ENCODE measurements at places on chromosomes 2 and 18.
A peak's percentile ranks its signal among the peaks of the same experiment; 100 is the strongest.

DNA sequence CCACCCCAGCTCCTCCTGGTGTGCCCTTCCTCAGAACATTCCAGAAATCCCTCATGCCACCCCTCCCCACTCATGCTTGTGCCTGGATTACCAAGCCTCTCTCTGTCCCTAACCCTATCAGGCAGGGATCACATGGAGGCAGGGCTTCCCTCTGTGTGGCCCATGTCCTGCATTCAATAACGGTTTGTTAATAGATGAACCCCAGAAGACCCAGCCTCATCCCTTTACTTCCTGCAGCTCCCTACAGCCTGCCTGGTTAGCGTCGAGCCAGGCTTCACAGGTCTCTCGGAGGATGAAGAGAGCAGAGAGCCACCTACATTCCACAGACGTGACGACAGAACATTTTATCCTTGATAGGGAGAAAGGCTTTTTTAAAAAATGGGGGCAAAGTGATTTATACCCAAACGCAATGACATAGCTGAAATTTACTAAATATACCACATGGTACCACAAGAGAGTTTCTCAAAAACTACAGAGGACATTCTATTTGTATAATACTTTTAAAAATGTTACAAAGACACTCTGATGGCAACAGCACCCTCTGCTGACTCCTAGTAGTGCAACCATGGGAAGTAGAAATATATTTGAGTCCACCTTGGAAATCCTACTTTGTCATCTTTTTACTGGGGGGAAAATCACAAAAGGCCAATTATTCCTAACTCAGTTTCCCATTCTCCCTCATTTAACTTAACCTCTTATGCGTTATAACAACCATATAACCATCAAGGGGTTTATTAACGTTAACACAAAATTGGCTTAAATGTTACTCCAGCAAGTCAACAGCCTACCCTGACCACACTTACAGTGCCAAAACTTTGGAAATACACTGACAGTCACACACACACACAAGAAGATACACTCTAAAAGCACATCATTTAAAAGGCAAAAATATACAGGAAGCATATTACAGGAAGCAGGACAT, 30.7 kb downstream of the FBXO15 start:
- peak; percentile 22 for DNase-seq

DNA sequence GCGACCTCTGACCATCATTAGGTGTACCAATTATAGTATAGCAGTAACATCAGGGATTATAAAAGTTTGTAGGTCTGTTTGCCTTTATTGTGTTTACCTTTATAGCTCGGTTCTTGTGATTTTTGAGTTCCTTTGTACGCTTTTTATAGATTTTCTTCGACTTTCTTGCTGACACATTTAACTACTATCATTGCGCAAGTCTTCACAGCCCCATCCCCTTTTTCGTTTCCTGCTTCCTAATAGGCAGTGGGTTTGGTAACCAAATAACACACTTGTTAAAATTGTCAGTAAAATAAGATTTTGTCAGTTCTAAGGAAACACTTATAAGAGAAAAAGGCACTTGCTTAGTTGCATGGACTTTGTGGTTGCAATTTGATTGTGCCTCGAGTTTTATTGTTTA, 541.5 kb downstream of the LRP1B start:
- no peak for DNase-seq

DNA sequence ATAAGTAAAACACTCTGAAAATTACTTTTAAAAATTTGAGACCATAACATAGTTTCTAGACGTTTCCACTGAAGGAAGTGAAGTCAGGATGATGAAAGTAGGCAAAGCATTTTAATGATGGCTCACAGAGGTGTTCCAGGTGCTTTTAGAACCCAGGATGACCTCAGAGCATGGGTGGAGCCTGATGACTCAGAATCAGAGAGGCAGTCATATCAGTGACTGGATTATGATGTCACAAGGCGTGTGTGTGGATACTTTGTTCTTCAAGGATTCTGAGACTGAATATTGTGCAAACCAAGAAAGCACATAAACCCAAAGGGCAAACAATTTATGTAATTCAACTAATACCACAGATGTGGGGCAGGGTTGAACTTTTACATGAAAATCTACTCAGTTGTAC, 208.0 kb upstream of the FBXO11 start:
- DNase-seq = no peak

DNA sequence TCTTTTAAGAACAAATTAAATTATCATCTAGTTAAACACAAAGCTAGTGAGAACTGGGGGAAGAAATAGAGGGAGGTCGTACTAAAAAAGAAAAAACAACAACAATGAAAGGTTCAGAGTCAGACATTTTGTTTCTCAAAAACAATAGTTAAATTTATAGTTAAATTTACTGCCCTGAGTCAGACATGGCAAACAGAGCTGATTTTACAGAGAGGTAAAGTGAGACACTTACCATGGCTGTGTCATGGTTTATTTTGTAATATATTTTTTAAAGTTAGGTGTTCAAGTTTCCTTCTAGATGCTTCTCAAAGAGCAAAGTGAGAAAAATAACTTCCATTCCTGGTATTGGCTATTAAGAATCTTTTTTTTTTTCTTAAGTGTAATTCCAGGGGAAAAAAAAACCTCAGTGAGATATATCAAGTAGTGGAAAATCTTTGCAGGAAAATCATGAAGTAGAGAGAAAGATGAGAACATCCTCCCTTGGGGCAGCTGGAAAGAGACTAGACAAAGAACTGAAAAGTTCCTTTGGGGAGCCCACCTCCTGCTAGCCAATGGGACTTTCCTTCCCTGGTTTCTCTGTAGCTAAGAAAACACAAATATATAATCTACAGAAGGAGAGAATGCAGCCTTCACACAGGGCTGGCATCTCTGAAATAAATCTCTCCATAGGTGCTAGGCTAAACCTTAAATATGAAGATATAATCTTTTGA, 12.3 kb downstream of the KLF7 start:
- no peak for DNase-seq

- no peak for DNase-seq
Observed at GRCh38 chr2:234950730-234951663, 820 bp upstream of the SH3BP4 start.

DNA sequence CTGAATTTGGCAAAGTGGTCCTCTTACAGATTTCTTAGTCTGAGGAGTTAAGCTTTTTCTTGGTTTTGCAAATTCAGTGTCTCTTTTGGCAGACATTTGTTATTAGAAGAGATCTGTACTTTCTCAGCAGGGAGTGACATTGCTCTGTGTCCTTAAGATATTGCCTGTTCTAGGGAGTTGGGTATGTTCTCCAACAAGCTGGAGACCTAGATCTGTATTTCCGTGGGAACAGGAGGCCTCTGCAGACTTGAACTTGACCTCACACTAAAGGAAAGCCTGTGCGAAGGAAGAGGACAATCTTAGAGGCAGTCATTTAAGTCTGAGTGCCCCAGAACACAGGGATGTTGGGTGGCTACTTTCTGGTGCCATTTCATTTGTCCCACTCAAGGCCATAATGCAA, 107.0 kb upstream of the ATP8B1 start:
- DNase-seq = no peak

DNA sequence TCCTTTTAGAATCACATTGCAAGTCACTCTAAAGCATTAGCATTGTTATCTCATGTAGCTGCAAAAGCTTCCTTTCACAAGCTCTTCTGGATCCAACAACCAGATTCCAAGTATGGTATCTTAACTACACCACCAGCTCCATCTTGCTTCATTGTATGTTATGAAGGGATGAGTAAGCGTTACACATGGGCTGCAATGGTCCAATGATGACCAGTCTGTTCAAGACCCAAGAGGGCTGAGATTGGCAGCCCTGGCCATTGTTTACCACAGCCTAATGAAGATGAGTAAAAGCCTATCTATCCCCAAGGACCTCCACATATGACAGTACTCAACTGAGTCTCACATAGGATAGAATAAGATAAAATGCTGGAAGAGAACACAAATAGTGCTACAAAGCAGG, 6.3 kb downstream of the CFLAR start:
- DNase-seq = no peak

DNA sequence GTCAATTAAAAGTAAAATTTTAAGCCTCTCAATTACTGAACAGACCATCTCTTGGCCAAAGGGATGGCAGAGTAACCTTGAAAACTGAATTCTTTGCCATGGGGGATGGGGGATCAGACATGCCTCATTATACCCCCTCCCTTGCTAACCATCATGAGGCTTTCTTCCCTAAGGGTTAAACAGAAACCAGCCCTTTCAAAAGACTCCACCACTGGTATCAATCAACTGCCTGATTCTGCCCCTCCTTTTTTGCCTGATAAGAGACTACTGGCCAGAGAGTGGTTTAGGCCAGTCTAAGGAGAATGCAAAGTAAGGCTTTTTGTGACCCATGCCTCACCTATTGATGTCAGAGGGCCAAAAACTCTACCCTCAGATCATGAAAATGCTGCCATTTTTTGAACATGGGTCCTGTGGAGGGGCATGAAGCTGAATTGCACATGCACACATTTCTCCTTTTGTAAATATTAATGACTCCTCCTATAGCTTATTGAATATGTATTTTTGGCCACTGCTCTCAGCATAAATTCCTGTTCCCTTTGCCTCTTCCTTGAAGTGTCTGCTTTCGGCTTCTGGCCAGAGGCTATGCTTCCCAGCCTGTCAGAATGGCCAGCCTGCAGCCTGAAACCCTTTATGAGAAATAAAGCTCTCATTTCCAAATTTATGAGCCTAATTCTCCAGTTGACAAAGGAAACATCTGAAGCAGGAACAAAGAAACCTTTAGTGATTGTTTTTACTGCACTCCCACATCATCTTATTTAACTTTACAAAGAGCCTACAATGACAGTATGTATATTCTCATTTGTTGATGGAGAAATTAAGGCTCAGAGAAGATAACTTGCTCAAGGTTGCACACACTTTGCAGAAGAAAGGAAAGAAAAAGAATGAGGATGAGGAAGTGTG, 270.7 kb upstream of the CELF4 start:
- no peak for DNase-seq

- no peak for DNase-seq
Observed at GRCh38 chr2:184597571-184597991, 748 bp upstream of the ZNF804A start.
